ENCODE measurements at places on chromosomes 1 and 21. TPM values are rescaled to one million over a fixed set of nuclear protein-coding genes. Genes with fewer than 3 reads are reported as not detected.

ADGRB2 gene
- 0.18 TPM for total RNA-seq

HCRTR1 gene
- not detected for total RNA-seq

NR5A2 gene
- 4.2 TPM for total RNA-seq

ORC1 gene
- 6.2 TPM for total RNA-seq

PRAMEF4 gene
- total RNA-seq: not detected

GRCh38 chr1:156959414-156959813 lies 39.0 kb downstream of the LRRC71 start:
- no peak for DNase-seq

GRCh38 chr1:35707601-35708440 lies 10.9 kb downstream of the C1orf216 start:
- no peak for DNase-seq

DNA sequence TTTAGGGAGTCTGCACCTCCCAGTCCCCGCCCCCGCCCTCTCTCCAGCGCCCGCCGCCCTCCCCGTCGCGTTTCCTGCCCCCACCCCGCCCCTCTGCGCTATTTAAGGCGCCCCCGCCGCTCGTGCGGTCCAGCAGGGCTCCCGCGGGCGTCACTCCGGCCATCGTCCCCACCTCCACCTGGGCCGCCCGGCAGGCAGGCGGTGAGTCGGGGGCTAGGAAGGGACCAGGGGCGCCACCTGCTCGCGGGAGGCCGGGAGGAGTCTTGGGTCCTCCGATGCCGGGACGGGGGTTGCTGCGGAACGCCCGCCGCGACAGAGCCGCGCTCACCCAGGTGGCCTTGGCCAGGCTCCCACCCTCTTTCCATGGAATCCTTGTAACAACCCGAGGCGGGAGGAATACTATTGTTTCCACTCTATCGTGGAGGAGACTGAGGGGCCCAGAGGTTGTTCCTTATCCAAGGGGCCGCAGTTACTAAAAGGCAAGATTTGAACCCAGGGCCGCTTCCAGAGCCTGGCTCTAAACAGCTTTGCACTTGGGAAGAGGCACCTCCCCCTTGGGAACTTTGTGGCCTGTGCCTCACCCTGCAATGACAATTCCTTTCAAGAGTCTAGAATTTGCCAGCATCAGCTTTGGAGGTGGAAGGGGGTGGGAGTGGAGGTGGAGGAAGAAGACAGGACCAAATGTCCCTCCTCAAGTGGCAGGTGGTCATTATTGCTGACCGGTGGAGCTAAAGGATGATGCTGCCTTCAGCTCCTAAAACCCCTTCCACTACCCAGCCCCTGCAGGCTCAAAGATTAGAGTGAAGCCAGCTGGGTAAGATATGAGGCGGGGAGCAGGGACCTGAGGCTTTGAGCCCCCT lies at the start of gene GJA4:
GJA4 (plus strand) TSS at position 132 of the 860 bp plus-strand sequence. CDS start 1,215 bp downstream, outside the sequence.
- no peak for DNase-seq

TM2D1 gene
- total RNA-seq: 28.4 TPM

PRKACB gene
- 3.7 TPM for total RNA-seq

GRCh38 chr1:22685591-22686059 lies 25.0 kb upstream of the EPHB2 start:
- DNase-seq: no peak

Measured in esophagus squamous epithelium (tissue), 5 donors.